ENCODE measurements at places on chromosomes 5 and 9.

- no peak for DNase-seq
Measured at GRCh38 chr5:34652466-34652865, 3.7 kb upstream of the RAI14 start.

DNA sequence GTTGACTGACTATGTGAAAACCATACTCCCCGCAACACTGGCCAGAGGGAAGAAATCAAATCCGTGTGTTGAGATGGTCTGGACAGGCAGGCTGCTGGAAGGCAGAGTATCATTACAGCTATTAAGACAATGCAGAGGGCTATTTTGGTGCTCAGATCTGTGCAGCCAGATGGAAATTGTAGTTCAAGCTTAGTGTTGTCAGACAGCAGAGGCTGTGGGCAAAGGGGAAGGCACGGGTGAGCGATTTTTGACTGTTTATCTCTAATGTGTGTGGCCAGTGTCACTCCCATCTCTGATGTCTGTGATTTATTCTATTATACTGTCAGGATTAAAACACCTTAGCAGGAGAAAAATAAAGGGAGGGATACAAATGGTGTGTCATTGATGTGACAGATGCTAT lies 984.4 kb upstream of the WWC1 start:
- no peak for DNase-seq

DNA sequence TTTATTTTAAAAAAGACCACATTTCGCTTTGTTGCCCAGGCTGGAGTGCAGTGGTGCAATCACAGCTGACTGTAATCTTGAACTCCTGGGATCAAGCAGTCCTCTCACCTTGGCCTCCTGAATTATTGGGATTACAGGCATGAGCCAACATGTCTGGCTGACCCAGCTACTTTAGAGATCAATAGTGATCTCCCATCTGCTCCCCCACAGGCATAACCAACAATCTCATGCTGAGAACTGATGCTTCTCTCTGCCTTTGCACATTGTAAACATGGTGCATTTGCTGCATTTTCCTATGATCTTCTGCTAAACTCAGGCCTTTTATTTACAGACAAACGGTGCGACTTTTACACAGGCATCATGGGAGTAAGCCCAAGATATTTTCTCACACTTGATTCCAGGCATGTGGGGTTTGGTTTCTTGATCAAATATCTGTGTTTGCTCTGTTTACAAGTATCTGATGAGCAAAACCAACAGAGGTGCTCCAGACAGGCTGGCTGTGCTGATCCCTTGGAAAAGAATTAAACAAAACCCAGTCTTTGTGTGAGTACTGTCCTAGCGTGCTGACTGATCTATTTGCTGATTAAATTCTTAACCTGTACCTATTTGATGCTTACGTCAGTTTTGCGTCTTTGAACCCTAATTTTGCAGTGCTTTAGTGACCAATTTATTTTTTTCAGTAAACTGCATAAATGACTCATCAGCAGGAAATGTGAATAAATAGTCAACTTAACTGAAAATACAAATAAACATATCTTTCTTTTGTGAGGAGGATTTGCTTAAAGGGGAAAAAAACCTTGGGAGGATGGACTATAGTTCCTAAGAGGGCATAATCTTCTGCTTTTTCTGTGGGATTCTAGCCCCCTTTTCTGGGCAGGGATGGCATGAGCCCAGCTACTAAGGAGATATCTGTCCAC lies 191.7 kb upstream of the NR3C1 start:
- no peak for DNase-seq

GRCh38 chr5:11905206-11905605 lies 960 bp upstream of the CTNND2 start:
- no peak for DNase-seq

DNA sequence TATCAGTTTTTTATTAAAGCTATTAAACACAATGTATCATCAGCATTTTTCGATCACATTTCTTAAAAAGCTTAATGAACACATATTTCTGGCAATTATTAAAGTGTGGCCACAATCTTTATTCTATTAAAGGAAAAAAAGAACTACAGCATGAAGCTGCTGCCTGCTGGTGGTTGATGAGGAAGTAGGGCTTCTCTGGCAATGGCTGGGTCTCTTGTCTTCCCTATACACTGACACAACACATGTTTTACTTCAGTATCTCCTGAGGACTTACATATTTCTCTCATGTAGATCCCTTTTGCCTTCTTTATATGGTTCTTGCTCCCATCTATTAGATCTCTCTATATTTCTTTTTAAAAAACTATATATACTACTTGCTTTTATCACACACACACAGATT lies 590.7 kb downstream of the RAB3C start:
- DNase-seq, result no peak

GRCh38 chr5:33595303-33595702 lies 154.5 kb downstream of the TARS1 start:
- DNase-seq, result no peak

DNA sequence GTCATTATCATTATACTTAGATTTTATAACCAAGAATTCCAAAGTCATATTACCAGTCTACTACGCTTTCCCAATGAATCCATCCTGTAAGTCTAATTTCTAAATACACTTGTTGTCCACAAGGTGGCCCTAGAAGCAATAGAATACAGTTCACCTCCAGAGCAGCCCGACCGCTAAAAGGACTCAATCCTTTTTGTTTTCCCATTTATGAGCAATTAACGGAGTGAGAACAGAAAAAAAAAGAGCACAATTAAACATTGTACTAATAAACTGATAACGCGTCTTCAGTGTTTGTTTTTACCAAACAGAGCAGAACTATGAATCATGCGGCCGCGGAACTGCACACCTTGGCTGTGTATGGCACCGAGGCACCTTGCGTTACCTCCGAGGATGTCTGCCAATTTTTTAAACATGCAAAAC lies 160.7 kb upstream of the DAPK1 start:
- peak; percentile 4 for DNase-seq

DNA sequence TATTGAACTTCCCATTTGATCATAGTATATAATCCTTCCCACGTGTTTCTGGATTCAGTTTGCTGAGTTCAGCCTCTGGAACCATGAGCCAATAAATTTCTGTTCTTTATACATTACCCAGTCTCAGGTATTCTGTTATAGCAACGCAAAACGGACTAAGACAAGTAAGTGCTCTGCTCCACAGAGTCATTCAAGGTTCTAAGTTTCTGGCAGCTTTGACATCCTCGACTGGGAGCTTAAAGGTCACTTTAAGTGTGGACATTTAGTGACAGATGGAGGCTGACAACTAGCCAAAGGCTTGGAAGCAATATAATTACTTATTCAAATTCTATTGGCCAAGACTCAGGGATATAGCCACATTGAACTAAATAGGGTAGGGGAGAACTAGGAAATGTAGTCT lies 177.7 kb upstream of the RASEF start:
- no peak for DNase-seq

GRCh38 chr5:158895588-158895987 lies 204.1 kb downstream of the EBF1 start:
- DNase-seq, result no peak

- DNase-seq, result no peak
Measured at GRCh38 chr9:121360601-121361374, 9.3 kb downstream of the STOM start.

- no peak for DNase-seq
Measured at GRCh38 chr5:15252331-15252730, 247.6 kb upstream of the FBXL7 start.

DNA sequence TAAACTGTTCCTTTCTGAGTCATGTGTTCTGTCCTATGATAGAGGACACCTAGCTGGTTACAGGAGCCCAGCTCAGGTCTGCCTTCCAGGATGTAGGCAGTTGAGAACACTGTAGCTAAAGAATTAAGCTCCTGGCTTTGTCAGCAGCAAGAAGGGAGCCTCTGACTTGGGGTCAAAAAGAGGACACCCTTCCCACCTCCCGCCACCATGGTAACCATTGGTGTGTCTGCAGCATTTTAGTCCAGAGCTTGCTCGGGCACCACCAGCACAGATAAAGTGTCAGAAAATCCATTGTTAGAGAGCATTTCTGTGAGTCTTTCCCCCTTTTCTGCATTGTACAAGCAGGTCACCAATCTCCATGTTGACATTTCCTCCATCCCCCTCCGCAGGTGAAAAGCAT lies 181.7 kb downstream of the DOCK8 start:
- no peak for DNase-seq

- DNase-seq, result no peak
Measured at GRCh38 chr9:129525656-129526196, 95.2 kb downstream of the C9orf50 start.

DNA sequence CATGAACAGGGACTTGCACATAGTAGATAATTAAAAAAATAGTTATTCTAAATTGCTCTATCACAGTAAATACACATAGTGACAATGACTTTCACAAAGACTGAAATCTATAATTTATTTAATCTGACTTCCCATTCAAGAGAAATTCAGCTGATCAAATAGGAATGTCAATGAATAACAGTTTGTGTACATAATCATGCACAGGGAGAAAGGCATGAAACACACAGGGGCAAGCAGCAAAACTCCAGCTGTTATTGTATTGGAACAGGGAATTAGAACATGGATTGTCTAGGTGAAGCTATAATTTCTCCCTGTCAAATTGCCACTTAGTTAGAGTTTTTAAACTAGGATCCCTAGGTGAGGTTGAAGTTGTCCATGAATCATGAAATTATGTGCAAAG lies 99.9 kb downstream of the HCN1 start:
- DNase-seq, result no peak

DNA sequence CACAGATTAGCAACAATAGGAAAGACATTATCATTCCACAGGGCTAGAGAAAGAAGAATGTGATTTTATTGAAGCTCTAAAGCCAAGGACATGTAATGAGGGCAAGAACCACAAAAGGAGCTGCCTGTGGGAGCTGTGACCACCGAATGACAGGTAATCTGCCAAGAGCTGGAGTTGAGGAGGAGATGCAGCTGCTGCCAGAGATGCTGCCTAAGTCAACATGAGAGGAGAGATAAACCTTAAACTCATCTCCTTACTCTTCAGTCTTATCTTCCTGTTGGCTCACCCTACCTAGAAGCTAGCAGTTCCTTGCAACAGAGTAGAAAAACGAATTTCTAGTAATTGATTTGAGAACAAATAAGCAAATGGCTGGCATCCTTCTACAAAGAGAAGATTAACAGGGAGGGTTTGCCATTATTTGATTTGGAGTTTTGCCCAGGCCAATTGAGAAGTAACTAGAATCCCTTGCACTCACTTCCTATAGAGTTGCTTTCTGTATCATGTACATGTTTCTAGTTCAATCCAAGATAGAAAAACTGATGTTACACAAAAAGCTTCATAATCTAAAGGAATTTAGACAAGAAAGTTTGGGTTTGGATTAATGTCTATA lies 539.2 kb downstream of the TLE1 start:
- DNase-seq, result no peak

DNA sequence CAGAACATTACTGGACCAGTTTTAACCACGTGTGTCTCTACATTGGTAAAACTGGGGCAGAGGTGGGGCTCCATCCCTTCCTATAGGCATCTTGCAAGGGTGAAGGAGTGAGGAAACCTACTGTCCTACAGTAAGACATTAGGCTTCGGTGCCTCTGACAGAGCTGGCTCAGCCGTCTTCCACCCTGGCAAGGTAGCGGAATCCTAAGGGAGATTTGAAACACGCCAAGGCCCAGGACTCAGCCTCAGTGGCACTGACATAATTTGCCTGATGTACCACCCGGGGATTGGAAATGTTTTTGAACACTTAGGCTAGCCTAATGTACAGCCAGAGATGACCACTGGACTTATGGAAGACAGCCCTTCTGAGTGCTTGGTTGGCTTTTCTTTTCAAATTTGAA lies 329.7 kb upstream of the IRX1 start:
- DNase-seq, result no peak

GRCh38 chr5:10789021-10789420 lies 28.0 kb upstream of the DAP start:
- no peak for DNase-seq

GRCh38 chr5:6743161-6743560 lies 29.9 kb downstream of the TENT4A start:
- DNase-seq, result no peak

DNA sequence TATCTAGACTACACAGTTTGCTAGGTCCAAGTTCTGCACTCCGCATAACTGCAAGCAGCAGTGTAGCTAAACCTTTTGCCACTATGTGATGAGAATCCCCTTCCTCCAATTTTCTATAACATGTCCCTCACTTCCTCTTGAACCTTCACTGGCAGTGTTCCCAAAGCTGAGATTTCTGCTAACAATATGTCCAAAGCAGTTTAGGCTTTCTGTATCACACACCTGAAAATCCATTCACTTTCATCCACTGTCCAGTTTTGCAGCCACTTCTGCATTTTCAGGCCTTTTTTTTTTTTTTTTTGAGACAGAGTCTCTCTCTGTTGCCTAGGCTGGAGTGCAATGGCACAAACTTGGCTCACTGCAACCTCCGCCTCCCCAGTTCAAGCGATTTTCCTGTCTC lies 111.1 kb downstream of the GADD45G start:
- DNase-seq, result no peak

- no peak for DNase-seq
Measured at GRCh38 chr9:94717761-94718160, 8.7 kb upstream of the AOPEP start.

DNA sequence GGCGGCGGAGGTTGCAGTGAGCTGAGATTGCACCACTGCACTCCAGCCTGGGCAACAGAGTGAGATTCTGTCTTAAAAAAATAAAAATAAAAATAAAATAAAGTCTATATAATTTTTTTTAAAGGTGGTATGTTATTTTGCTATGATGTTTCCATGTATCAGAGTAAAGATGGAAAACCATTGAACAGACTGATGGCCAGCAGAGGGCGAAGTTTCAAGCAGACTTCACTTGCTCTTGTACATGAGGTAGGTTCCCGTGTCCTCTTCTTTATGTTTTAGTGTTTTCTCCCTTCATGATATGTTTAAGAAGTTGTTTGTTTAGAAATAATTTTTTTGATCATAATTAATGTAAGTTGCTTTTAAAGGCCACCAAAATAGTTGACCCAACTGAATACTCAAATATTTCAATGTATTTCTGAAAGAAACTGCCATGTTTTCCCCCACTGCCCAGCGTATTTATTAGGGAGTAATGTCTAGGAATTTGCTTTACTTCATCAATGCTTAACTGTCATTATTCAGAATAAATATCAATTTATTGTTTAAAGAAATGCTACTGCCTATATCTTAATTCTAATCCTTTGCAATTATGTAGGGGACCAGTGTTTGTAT lies 146.4 kb downstream of the HACD4 start:
- peak; percentile 59 for DNase-seq

DNA sequence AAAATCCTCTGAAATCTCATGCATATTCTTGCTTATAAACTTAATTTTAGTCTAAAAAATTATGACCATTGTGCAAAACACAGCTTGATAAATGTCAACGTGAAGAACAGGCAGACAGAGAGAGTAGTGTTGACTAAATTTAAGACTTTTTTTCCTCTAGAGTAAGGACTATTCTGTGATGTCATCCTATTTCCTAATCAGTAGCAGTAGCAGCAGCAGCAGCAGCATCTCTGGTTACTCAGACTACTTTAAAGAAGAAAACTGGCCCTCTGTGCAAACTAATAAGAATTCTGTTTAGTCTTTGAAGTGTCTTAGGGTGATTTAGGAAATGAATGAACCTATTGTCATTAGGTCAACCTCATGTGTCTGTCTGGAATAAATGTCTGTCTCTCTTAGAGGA lies 403.0 kb downstream of the HINT1 start:
- DNase-seq, result no peak

- DNase-seq, result no peak
Measured at GRCh38 chr9:101764472-101764871, 26.0 kb upstream of the GRIN3A start.

- DNase-seq, result no peak
Measured at GRCh38 chr5:163309914-163310313, 127.5 kb upstream of the CCNG1 start.

- no peak for DNase-seq
Measured at GRCh38 chr5:150302301-150303069, at the start of gene ARSI. Gene ARSI (minus strand): TSS chr5:150302905. CDS start chr5:150302373, 532 bp downstream.

All from activated naive CD8-positive, alpha-beta T cell treated with anti-CD3 and anti-CD28 coated beads, Interleukin-2, amount 50 U/mL, for 24 hours (primary cell).